ENCODE measurements at places on chromosomes 7 and 10. TPM values are rescaled to one million over a fixed set of nuclear protein-coding genes. Genes with fewer than 3 reads are reported as not detected.
A peak's percentile ranks its signal among the peaks of the same experiment; 100 is the strongest.

DNA sequence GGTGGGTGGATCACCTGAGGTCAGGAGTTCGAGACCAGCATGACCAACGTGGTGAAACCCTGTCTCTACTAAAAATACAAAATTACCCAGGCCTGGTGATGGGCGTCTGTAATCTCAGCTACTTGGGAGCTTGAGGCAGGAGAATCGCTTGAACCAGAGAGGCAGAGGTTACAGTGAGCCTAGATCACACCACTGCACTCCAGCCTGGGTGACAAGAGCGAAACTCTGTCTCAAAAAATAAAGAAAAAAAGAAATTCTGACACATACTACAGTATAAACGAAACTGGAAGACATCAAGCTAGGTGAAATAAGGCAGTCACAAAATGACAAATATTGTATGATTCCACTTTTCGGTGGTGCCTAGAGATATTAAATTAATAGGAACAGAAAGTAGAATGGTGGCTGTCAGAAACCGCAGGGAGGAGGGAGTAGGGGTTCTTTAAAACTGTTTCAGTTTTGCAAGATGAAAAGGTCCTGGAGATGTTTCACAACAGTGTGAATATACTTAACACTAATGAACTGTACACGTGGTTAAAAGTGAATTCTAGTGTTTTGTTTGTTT is 23.2 kb downstream of the PILRA start:
- DNase-seq = no peak

DNA sequence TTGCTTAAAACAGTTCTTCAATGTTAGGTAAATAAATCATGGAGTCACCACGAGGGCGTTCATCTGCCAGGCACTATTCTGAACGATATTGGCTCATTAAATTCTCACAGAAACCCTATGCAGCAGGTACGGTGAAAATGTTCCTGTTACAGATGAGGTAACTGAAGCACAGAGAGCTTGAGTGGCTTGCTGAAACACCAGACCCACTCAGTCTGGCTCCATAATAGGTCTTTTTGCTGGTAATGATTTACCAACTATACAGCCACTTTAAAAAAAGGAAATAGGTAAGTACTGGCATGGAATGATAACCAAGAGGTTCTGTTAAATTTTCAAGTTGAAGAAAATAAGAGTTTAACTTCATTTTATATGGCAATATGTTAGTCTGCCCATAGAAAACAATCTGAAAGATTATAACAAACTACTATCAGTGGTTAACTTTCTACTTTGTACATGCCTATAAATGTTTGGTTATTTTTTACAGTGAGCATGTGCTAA is 1.3 kb upstream of the TM9SF3 start:
- DNase-seq = no peak

- DNase-seq = no peak
Measured at GRCh38 chr7:13153266-13153665, 465.8 kb downstream of the ARL4A start.

DNA sequence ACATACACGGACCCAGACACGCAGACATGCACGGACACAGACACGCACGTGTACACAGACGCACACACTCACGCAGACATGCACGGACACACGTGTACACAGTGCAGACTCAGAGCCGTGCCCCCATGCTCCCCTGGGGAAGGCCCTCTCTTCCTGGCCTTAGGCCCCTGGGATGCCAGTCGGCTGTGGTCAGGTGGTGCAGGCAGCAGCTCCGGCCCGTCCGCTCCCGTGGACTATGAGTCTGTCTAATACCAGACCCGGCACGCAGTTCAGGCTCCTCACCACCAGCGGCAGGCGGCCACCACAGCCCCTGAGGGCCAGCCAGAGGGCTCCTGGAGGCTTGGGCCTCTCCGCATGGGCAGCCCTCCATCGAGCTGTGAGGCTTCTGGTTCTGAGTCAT is 52.0 kb upstream of the NKX6-2 start:
- no peak for DNase-seq

DNA sequence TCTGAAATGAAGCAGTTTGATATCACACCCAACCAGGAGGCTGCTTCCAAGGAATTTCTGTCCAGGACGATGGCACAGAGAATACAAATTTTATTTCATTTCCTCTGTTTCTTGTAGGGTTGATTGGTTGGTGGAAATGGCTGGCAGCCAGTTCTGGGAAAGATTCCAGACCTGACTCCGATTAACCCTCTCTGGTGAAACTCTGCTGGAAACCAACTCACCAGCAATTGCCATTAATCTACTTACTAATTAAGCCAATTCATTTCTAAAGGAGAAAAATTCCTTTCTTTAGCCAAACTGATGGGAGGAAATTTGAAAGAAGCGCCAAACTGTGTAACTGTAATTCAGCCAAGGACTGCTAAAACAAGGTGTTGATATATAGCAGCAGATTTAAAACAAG is 10.7 kb downstream of the PTF1A start:
- DNase-seq = no peak

- no peak for DNase-seq
Measured at GRCh38 chr7:40300146-40300670, 165.4 kb downstream of the SUGCT start.

DNA sequence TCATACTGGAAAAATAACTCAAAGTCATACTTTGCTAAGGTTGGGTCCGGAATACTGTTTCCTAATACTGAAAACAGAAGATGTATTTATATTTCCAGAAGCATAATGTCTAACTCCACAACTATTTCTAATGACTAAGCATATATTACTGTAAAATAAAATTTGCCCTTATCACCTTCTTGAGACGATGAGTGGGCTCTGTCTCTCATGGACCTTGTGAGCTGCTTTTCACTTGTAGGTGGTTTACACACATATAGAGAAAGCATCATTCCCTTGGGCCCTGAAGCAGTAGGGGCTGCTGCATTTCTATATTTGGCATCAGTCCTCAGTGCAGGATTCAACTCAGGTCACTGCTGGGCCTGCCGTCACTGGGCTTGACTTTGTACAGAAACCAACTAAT is 10.7 kb upstream of the FAM13C start:
- no peak for DNase-seq

Gene LRRN3
- polyA plus RNA-seq = 12.7 TPM

Gene SHTN1
- 5.0 TPM for polyA plus RNA-seq

DNA sequence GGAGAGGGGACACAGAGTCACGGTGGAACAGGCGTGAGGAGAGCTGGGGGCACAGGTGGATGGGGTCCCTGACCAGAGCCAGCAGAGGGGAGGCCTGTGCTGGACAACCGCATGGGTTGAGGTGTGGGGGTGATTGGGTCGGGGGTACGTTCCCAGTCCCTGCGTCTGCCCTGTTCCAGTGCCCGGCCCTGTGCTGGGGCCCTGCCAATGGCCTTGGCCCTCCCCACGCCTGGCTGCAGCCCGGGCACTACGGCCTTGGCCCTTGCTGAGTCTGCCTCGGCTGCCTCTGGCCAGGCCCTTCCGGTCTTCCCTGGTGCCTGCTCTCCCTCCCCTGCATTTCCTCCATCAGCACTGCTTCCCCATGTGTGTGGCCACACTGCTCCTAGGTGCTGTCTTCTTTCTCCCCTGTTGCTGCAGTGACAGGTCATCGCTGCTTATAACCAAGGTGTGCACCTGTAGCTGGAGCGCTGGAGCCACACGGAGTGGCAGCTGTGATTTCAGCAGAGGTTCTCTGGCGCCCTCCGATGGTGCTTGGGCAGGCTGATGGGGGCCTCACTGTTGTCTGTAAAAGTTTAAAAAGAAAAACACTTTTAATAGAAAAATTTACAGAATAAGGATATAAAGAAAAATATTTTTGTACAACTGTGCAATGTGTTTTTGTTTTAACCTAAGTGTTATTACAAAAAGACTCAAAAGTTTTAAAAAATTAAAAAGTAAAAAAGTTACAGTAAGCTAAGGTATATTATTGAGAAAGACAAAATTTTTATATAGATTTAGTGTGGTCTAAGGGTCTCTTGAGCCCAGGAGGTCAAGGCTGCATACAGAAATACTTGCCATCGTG is 45.2 kb upstream of the BHLHA15 start:
- no peak for DNase-seq

- DNase-seq = peak; percentile 13
Measured at GRCh38 chr10:31426401-31426800, 107.4 kb downstream of the ZEB1 start.

DNA sequence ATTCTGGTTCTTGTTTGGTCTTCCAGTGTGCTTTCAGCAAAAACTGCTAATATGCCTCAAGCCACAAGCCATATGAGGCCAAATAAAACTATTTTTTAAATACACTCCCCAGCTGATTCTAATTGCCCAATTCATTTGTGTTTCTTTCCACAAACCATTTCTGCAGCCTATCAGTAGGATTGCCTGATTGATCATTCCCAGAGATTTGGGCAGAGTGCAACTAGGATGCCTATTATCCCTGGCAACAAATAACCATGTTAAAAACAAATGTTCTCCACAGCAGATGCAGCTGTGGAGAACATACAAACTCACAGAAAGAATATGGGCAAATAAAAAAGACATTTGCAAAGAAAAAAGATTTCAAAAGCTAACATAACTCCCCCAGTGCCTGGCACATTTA is 76.9 kb upstream of the CAV2 start:
- no peak for DNase-seq

DNA sequence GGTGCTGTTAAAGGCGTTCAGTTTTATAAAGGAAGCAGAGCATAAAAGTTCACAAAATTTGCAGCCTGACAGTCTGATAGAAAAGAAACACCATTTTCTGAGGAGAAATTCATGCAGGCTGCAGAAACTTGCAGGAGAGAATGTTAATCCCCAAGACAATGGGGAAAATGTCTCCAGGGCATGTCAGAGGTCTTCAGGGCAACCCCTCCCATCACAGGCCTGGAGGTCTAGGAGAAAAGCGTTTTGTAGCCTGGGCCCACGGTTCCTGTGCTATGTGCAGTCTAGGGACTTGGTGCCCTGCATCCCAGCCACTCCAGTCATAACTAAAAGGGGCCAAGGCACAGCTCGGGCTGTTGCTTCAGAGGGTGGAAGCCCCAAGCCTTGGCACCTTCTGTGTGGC is 68.4 kb upstream of the GJD4 start:
- no peak for DNase-seq

GRCh38 chr7:127949769-127950222 is 81.4 kb downstream of the LRRC4 start:
- DNase-seq = no peak

DNA sequence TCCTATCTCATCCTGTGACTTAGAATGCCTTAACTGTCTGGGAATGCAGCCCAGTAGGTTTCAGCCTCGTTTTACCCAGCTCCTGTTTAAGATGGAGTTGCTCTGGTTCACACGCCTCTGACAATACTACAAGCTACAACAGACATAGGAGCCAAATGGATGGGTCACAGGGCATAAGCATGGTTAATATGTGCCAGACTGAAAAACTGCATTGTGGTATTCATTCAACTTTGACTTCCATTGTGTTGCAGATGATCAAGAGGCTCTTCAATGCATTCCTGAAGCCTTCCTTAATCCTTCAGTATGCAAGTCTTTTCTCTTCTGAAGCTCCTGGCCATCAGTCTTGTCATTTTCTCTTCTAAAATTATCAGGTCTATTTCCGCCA is 20.3 kb upstream of the RNF32 start:
- DNase-seq = no peak

GRCh38 chr7:45196374-45196773 is 38.8 kb downstream of the RAMP3 start:
- no peak for DNase-seq

GRCh38 chr7:98855610-98856422 is 14.0 kb downstream of the TMEM130 start:
- no peak for DNase-seq

DNA sequence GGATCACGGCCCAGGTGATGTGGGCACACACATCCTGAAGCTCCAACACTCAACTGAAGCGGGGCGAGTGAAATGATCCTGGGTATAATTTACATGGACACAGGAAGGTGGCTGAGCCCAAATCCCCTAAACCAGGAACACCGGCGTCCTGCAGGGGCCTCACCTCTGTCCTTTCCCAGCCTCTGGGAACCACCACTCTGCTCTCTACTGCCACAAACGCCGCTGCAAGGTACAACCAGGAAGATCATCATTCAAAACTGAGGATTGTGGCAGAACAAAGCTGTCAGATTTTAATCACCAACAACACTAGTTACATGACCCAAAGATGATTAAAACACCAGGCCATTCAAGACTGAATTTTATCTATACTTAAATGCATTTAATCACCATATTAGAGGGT is 104.0 kb downstream of the DIP2C start:
- DNase-seq = no peak

DNA sequence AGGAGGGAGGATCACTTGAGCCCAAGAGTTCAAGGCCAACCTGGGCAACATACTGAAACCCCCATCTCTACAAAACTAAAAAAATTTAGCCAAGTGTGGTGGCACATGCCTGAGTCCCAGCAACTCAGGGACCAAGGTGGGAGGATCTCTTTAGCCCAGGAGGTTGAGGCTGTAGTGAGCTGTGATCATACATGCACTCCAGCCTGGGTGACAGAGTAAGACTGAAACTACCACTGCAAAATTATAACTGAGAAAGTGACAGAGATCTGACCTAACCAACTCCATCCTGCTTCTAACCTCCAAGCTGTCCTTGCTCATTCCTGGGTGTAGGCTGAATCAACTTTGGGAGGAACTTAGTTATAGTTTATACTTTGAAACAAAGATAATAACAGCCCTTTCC is 59.4 kb downstream of the HTR7 start:
- no peak for DNase-seq

- no peak for DNase-seq
Measured at GRCh38 chr7:26321435-26321834, 29.8 kb downstream of the SNX10 start.

DNA sequence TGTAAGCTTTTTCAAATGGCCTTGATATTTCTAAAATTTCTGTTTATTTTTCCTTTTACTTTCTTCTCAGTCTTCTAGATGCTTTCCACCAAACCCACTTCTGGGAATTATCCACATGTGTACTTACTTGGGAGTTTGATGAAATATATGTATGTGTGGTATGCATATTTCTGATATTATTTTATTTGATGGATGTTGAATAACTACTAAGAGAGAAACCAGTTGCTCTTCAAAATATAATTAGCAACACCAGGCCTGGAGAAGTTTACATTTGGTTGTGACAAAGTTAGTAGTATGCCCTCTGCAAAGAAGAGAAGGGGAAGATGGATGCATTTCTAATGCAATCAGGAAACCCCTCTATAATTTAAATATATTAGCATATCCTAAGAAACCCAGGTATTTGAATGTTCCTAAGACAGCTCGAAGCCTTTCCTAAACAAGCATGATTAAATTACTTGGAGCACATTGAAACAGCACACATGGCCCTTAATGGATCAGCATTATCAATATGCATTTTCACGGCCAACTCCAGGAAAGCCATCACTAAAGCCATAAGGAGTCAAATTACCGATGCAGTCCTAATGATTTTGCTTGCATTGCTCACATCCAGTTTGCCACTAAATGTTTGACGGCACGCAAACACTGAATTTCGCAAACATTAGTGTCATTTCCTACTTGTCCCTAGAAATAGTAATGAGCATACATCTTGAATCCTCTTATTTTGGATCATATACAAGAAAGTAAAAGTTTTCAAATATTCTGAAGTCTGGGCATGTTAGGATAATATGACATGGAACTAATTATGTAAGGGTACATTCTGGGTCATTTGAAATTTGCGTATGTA is 393.8 kb downstream of the EXOC4 start:
- no peak for DNase-seq

GRCh38 chr7:28957064-28957750 is 923 bp downstream of the TRIL start:
- DNase-seq = no peak

Gene ALKBH4
- 5.9 TPM for polyA plus RNA-seq

GRCh38 chr10:42743697-42744096 is 38.9 kb upstream of the BMS1 start:
- DNase-seq = no peak

GRCh38 chr10:29765330-29765729 is 130.6 kb upstream of the SVIL start:
- DNase-seq = no peak

Gene NPY
- not detected for polyA plus RNA-seq

Measured in BJ (cell line).